ENCODE measurements at places on chromosomes 7 and 10.

GRCh38 chr10:4482659-4483058, 343.3 kb upstream of the AKR1E2 start:
- no peak for DNase-seq

GRCh38 chr7:156751319-156751718, 110.7 kb downstream of the RNF32 start:
- no peak for DNase-seq

DNA sequence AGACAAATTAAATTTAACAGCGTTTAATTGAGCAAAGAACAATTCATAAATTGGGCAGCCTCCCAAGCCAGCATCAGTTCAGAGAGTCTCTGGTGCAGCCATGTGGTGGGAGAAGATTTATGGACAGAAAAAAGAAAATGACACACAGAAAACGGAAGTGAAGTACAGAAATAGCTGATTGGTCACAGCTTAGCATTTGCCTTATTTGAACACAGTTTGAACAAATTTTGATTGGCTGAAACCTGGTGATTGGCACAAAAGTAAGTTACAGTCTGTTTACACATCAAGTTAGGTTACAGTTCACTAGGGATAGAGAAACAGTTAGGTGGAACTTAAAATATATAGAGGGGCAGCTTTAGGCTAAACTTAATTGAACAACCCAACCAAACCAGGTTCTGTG, 720.1 kb downstream of the TYW1 start:
- DNase-seq: no peak

GRCh38 chr7:131683536-131684125, 127.2 kb upstream of the PODXL start:
- no peak for DNase-seq

Measured in NCI-H1417 (cell line).